ENCODE measurements at places on chromosomes 6 and 20. TPM values are rescaled to one million over a fixed set of nuclear protein-coding genes. Genes with fewer than 3 reads are reported as not detected.
A peak's percentile ranks its signal among the peaks of the same experiment; 100 is the strongest.

DNA sequence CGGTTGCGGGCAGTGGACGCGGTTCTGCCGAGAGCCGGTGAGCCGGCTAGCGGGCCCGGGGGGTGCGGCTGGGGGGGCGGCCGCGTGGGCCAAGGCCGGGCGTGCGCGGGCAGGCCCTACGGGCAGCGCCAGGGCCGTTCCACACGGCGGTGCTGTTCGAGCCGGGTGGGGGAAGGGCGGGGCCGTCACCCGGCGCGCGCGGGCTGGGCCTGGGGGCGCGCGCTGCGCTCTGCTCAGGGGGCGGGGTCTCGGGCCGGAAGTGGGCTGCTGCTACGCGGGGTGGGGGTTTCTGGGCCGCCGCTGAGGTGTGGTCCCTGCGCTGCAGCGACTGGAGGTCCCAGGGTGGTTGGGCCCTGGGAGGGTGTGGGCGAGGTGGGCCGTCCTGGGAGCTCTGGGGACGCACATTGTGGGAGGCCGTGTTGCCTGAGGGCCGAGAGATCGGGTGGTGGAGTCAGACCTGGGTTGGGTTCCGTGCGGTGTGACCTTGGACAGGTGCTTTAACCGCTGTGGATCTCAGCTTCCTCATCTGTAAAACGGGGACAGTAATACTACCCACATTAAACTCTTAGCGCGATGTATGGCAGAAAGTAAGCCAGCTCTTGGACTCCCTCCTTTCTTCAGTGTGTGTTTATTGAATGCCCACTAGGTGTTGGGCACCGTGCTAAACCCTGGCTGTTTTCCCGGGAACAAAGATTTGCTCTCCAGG lies 391 bp downstream of the MAPRE1 start:
- H3K4me3 ChIP-seq: peak overlapping the region; percentile 84
- H3K27me3 ChIP-seq: no peaks in the 10 kb centered on the region
- H3K27ac ChIP-seq: peak overlapping the region; percentile 97
- peaks cover 48% of the 10 kb centered on the region for H3K4me1 ChIP-seq
- no peak for DNase-seq

DNA sequence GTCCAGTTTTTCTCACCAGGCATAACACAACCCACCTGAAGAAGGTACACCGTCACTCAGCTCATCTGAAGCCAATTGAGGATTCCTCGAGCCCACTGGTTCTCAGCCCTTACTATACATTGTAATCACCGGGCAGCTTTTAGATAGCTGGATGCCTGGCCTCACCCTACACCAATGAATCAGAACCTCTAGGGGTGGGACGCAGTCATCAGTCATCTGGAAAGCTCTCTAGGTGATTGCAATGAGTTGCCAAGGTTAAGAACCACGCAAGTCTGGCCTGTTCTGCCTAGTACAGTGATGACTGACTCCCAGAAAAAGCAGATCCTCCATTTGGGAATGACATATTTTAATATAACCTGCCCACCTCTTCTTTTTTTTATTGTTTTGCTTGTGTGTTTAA lies 41.1 kb downstream of the MC3R start:
- H3K27ac ChIP-seq: no peak overlapping the region
- no peaks in the 10 kb centered on the region for H3K27me3 ChIP-seq
- no peaks in the 10 kb centered on the region for H3K4me1 ChIP-seq
- no peaks in the 10 kb centered on the region for H3K36me3 ChIP-seq
- no peak overlapping the region for H3K4me3 ChIP-seq

- no peak for DNase-seq
- H3K27ac ChIP-seq: no peak overlapping the region
- H3K4me3 ChIP-seq: no peak overlapping the region
- H3K27me3 ChIP-seq: no peaks in the 10 kb centered on the region
- H3K36me3 ChIP-seq: no peaks in the 10 kb centered on the region
Measured at GRCh38 chr20:11432407-11432806, 485.3 kb upstream of the BTBD3 start.

DNA sequence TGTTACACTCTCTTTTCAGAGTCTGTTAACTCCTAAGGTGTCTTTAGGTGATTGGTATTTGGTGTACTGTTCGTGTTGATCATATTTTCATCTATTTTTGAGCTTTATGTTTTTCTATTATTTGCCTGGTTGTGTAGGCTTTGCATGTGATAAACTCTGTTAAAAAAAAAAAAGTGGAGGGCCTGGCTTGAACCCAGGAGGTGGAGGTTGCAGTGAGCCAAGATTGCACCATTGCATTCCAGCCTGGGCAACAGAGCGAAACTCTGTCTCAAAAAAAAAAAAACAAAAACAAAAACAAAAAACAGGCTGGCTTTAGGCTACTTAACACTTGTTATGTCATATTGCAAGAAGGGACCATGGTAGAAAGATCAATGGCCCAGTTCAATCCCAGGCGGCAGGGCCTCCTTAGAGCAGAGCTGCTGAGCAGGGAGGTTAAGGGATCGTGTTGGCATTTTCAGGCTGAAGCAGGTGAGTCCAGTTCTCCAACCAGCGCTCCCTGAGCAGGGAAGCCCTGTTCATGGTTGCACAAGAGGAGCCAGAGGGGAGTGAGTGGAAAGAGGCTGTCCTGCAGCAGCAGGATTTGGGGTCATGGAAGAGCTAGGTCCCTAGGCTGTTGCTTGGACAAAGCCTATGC lies 8.5 kb downstream of the PYGB start:
- peaks cover 75% of the 10 kb centered on the region for H3K4me1 ChIP-seq
- H3K4me3 ChIP-seq: no peak overlapping the region
- no peaks in the 10 kb centered on the region for H3K27me3 ChIP-seq
- H3K36me3 ChIP-seq: peaks cover 30% of the 10 kb centered on the region

The RAD21L1 gene
- not detected for total RNA-seq

DNA sequence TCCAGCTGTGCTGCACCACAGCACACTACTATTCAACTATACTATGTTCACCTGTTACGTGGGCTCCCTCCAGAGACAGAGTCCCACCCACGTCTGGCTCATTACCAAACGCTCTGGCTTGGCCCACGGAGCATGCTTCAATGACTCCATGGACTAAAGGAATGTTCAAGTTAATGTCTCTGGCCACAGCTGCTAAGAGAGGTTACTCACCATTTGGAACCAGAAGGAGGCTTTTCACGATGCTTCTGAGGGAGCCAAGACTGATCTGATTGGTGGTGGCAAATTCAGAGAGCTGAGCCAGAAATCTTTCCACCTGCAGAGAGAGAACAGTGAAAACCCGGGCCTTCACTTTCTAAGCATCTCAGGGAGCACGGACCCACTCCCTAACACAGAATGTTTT lies 15.6 kb downstream of the COMMD7 start:
- H3K4me1 ChIP-seq: no peaks in the 10 kb centered on the region
- no peak overlapping the region for H3K4me3 ChIP-seq
- H3K27me3 ChIP-seq: no peaks in the 10 kb centered on the region
- H3K27ac ChIP-seq: no peak overlapping the region
- DNase-seq: no peak

- no peak overlapping the region for H3K4me3 ChIP-seq
- no peaks in the 10 kb centered on the region for H3K4me1 ChIP-seq
- H3K27ac ChIP-seq: no peak overlapping the region
- DNase-seq: no peak
Measured at GRCh38 chr6:25333471-25333870, 54.3 kb downstream of the CARMIL1 start.

- H3K4me1 ChIP-seq: peaks cover 22% of the 10 kb centered on the region
- peak; percentile 86 for DNase-seq
- H3K4me3 ChIP-seq: peak overlapping the region; percentile 58
Measured at GRCh38 chr20:13220194-13220903, 725 bp upstream of the ISM1 start.

DNA sequence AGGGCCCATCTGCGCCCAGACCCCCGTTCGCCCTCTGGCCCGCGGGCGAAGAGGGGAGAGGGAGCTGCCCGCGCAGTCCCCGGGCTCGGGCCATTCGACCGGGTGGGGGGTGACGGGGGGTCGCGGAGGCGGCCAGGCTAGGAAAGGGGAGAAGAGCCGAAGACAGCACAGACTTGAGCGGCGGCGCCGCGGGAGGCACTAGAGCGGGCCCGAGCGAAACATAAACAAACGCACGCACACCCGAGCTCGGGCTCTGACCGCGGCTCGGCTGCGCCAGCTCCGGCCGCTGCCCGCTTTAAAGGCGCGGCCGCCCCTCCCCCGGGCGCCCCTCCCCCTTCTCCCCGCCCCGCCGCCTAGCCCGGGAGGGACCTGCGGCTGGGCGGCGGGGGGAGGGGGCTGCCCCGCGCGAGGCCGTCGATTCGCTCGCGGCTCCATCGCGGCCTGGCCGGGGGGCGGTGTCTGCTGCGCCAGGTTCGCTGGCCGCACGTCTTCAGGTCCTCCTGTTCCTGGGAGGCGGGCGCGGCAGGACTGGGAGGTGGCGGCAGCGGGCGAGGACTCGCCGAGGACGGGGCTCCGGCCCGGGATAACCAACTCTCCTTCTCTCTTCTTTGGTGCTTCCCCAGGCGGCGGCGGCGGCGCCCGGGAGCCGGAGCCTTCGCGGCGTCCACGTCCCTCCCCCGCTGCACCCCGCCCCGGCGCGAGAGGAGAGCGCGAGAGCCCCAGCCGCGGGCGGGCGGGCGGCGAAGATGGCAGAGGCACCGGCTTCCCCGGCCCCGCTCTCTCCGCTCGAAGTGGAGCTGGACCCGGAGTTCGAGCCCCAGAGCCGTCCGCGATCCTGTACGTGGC lies at the start of gene FOXO3:
Gene FOXO3 (plus strand): TSS at position 455 of the 846 bp plus-strand sequence. CDS start 292 bp downstream, at position 747.
- H3K27me3 ChIP-seq: no peaks in the 10 kb centered on the region
- DNase-seq: peak; percentile 97
- peak within 1 kb of the TSS; percentile 100 for H3K27ac ChIP-seq
- no peaks in the 10 kb centered on the region for H3K36me3 ChIP-seq

GRCh38 chr6:6074190-6074589 lies 67.5 kb upstream of the NRN1 start:
- DNase-seq: no peak
- H3K27ac ChIP-seq: no peak overlapping the region
- no peaks in the 10 kb centered on the region for H3K4me1 ChIP-seq
- no peaks in the 10 kb centered on the region for H3K36me3 ChIP-seq

GRCh38 chr20:16917636-16918035 lies 169.5 kb downstream of the OTOR start:
- no peak for DNase-seq
- H3K27ac ChIP-seq: no peak overlapping the region
- no peaks in the 10 kb centered on the region for H3K27me3 ChIP-seq
- H3K36me3 ChIP-seq: no peaks in the 10 kb centered on the region
- no peak overlapping the region for H3K4me3 ChIP-seq

GRCh38 chr20:47055699-47056369 lies 161.2 kb downstream of the EYA2 start:
- no peak overlapping the region for H3K27ac ChIP-seq
- DNase-seq: no peak
- H3K36me3 ChIP-seq: no peaks in the 10 kb centered on the region
- no peak overlapping the region for H3K4me3 ChIP-seq

- H3K4me1 ChIP-seq: no peaks in the 10 kb centered on the region
- H3K36me3 ChIP-seq: no peaks in the 10 kb centered on the region
- no peak overlapping the region for H3K27ac ChIP-seq
- no peaks in the 10 kb centered on the region for H3K27me3 ChIP-seq
Measured at GRCh38 chr6:340186-340955, 48.1 kb downstream of the DUSP22 start.

The SLC17A4 gene
- total RNA-seq: under 0.01 TPM

The UBE2V1 gene
- 64.2 TPM for total RNA-seq

GRCh38 chr6:121573481-121573880 lies 138.0 kb downstream of the GJA1 start:
- DNase-seq: no peak
- H3K27me3 ChIP-seq: no peaks in the 10 kb centered on the region
- no peak overlapping the region for H3K27ac ChIP-seq
- no peak overlapping the region for H3K4me3 ChIP-seq
